Activated CD8-positive, alpha-beta memory T cell treated with anti-CD3 and anti-CD28 coated beads for 1 hour (primary cell): ENCODE measurements at places on chromosomes 1 and 21.

GRCh38 chr1:171140401-171140800 is 44.7 kb upstream of the FMO2 start:
- DNase-seq = no peak

- DNase-seq = no peak
These were observed 30.8 kb downstream of the AK2 start for GRCh38 chr1:33005838-33006421.

GRCh38 chr1:2290171-2290578 is 62.1 kb downstream of the SKI start:
- no peak for DNase-seq

DNA sequence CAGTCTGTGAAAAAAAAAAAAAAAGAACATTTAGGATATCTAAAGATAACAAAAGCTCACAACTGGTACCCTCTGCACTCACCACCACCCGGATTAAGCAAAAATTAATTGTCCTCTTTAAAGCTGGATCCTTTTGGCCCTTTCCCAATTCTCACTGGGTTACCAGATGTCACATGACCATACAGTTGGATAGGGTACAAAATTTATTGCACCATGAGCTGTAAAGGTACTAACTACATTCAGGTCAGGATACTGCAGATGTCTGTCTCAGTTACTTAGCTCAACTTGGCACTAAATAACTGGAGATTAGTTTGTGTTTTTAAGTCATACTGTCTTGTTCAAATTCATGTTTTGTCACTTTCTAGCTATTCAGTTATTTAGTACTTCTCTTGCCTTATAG is 96.3 kb downstream of the GPATCH2 start:
- DNase-seq = no peak

GRCh38 chr1:216186816-216187215 is 236.4 kb downstream of the USH2A start:
- no peak for DNase-seq

DNA sequence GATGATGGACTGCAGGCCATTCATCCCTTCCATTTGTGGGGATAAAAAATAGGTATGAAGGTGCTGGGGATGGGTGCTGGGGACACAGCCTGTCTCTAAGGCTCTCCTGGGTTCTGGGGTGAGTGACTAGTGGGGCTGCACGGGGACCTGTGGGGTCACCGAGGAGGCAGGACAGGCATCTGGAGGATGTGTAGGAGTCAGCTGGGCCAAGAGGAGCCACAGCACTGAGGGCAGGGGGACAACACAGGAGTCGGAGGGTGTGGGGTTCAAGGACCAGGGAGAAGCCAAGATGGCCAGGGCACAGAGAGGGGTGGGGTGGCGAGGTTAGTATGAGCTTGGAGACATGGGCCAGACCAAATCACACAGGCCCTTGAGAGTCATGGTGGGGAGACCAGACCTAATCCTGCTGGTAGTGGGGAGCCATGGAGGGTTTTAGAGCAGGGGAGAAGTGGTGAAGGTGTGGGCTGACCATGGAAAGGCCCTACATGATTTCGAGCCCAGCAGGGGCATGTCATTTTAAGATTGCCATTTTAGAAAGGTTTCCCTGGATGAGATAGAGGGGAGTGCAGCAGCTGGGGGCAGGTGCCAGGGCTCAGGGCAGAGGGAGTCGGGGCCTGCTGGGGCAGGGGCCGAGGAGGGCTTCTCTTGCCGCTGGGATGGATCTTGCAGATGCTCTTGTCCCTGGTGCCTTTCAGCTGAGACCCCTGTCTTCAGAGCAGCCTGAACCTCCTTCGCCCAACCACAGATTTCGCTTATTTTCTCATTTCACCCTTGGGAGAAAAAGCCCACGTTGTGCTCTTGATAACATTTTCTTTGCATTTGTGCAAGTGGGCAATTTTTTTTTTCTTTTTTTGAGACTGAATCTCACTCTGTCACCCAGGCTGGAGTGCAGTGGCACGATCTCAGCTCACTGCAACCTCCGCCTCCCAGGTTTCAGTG is 22.7 kb downstream of the SERINC2 start:
- DNase-seq = no peak

- DNase-seq = no peak
These were observed 15.5 kb downstream of the IFNGR2 start for GRCh38 chr21:33418691-33419090.

DNA sequence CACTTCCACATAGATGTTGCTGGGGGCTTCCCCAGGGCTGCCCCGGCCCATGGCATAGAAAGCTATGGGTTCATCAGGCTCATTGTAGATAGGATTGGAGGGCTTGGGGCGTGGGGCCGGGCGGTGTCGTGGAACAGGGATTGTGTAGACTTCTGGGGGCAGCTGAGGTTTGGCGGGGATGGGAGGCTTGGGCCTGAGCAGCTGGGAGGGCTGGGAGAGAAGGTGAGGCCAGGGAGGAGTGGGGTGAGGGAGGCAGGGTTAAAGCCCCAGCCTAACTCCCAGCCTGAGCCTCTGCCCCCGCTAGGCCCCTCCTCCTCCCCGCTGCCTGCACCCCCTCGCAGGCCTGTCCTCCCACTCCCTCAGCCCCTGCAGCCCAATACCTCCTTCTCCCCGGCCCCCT is 7.4 kb downstream of the SH2D2A start:
- DNase-seq = no peak

DNA sequence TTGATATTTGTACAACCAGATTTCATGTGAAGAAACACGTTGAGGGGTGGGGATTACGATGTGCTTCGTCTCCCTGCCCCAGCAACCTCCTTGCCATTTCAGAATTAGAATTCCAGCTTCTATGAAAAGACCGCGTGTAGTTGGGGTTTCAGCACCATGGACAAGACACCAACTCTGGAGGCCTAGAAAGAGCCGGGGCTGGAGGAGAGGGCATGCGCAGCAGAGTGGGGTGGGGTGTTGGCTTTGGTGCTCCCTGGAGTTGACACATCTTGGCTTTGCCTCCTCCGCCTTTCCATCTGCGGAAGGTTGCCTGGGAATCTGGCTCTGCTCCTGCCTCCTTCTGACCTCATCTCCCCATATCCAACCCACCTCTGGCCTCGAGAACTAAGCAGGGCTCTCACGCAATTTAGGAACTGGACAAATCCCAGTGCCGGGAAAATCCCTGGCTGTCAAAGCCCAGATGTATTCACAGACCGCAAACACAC is 11.8 kb downstream of the HTR6 start:
- DNase-seq = no peak

DNA sequence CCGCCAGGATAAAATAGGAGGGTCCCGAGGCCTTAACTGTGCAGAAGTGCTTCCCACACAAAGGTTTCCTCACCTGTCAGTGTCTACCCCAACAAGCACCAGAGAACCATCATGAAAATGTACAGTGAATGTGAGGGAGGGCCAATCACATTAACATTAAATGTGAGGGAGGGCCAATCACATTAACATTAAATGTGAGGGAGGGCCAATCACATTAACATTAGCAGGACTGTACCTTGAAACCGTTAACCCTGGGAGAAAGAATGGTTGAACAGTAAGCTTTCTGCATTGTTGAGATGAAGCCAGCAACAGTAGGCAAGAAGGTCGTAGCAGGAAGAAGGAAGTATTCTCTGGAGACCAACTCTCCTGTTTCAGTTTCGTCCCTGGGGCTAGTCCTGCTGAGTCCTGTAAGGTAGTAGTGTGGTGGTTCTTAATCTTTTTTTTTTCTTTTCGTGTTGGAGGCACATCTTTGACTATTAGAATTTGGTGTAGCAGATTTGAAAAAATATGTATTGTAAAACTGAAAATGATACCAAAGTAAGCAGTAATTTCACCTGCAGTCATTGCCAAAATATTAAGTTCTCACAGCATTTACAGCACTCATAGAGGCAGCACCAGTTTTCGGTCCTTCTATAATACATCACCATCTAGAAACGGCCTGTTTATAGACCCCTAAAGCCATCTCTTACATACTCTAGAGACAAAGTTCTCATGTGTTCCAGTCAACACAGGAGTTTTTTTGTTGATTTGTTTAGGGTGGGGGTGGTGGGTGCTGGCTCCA is 98.6 kb upstream of the PPP2R5A start:
- DNase-seq = no peak

DNA sequence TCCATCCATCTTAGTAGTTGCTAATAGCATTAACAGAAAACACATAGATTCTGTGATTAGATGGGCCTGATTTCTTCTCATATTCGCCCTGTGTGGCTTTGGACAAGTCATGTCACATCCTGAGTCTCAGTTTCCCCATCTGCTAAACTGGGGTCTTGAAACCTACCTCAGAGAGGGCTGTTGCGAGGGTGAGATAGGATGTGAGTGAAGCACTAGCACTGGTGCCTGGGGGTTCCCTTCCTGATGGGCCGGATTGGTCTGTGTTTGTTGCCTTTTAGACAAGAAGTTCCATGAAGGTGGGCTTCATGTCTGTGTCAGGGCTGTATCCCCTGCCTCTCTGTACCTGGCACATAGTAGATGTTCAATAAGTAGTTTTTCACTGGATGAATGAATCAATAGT is 3.5 kb upstream of the MAN1C1 start:
- no peak for DNase-seq

DNA sequence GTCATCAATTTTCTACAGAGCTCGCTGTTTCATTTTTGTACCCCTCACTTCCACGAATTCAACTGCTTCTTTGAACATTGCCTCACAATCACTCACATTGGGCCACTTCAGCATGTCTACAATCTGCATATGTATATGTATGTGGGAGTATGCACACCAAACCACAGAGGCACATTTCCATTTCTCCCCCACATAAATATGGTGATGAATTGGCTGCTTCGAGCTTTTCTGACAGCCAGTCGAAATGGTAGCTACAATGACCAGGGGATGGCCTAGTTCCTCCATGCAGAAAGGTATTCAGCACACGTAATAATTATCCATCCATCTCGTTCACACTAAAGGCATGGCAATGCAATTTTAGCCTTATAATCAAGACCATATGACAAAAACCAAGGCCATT is 229.6 kb upstream of the ESRRG start:
- DNase-seq = no peak

- no peak for DNase-seq
These were observed 3.1 kb upstream of the SLC16A4 start for GRCh38 chr1:110393691-110394492.

GRCh38 chr21:29638138-29638537 is 301.7 kb downstream of the GRIK1 start:
- DNase-seq = no peak

- DNase-seq = no peak
These were observed 226.3 kb upstream of the USP24 start for GRCh38 chr1:55441489-55441888.

- DNase-seq = no peak
These were observed 44.5 kb downstream of the DMRTA2 start for GRCh38 chr1:50378770-50379169.
